ENCODE measurements at places on chromosomes 12 and 14.
A peak's percentile ranks its signal among the peaks of the same experiment; 100 is the strongest.

GRCh38 chr12:50390316-50390741, 6.1 kb downstream of the FAM186A start:
- peak; percentile 95 for DNase-seq

- no peak for DNase-seq
These were observed 9.8 kb upstream of the PARP11 start for GRCh38 chr12:3882896-3883564.

GRCh38 chr12:45406988-45407850, 191.3 kb downstream of the ANO6 start:
- DNase-seq: no peak

DNA sequence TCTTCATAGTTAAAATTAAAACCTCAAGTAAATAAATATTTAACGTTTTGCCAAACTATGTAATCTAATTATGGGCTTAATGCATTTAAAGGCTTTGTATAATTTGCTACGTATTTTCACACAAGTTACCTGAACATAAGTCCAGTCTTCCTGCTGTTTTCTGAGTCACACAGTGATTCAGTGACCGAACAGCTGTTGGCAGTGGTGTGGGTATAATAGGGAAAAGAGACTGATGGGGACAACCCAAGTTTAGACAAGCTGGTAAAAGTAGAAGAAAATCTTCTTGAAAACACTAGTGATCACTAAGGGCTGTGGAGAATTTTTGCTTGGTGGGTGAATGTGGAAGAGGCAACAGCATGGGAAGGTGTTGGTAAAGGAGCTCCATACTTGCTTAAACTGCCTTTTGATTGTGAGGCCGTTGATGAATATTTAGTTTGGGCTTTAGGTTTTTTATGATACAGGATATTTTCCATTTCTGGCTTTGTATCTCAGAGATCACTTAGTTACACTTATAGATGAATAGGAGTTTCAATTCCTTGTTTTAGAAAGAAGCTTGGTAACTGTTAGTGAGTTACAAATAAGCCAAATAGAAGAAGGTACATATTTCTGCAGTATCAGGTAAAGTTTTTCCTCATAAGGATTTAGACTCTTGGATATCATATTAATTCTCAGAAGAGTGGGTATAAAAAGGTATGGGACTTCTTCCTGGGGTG, 23.9 kb downstream of the LRRK2 start:
- DNase-seq: no peak

- DNase-seq: no peak
These were observed 62.2 kb downstream of the CKB start for GRCh38 chr14:103460415-103460814.

DNA sequence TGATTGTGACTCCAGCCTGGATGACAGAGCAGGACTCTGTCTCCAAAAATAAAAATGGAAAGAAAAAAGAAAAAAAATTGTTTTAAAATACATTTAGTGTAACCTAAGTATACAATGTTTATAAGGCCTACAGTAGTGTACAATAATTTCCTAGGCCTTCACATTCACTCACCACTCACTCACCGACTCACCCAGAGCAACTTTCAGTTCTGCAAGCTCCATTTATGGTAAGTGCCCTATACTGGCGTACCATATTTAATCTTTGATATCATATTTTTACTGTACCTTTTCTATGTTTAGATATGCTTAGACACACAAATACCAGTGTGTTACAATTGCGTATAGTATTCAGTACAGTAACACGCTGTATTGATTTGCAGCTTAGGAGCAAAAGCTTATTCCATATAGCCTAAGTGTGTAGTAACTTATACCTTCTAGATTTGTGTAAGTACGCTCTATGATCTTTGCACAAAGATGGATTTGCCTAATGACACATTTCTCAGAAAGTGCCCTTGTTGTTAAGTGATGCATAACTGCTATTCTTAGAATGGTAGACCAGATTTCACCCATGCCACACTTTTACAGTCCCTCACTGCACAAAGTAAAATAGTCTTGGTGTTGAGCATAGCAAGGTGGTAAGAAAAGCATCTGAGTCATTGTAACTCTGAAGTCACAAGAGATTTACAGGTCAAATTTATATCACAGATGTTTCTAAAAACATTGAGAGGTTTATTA, 151.9 kb downstream of the LRRK2 start:
- no peak for DNase-seq

DNA sequence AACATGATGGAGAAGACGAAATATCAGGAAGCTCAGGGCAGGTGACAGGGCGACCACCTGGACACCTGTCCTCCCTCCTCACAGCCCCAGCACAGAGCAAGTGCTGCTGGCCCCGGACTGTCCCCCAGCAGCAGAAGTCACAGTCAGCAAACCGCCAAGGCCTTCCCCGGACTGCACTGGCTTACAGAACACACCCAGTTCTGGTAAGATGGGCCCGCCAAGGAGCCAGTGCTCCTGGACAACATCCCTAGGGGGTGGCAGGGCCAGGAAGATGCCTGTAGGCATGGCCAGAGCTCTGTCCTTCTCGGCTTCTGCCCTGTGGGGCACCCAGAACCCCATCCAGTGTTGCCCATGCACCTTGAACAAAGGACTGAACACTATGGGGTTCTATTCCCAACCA, 77.9 kb downstream of the BCL11B start:
- DNase-seq: no peak

DNA sequence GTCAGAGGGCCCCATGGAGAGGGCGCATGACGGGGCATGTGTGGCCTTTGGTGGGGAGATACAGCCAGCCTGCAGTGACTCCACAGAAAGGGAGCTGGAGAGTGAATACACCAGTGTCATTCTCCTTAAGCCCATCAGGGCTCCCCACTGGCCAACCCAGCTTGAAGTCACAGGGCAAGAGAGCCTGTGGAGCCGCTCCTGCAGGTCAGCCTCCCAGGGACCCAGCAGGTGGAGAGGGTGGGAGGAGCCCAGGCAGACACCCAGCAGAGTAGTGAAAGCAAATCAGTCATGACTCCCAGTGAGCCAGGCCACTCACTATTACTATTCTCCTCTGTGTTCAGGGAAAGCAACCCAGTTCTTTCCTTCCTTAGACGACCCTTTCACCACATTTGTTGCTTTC, 110.0 kb upstream of the CPM start:
- DNase-seq: no peak

DNA sequence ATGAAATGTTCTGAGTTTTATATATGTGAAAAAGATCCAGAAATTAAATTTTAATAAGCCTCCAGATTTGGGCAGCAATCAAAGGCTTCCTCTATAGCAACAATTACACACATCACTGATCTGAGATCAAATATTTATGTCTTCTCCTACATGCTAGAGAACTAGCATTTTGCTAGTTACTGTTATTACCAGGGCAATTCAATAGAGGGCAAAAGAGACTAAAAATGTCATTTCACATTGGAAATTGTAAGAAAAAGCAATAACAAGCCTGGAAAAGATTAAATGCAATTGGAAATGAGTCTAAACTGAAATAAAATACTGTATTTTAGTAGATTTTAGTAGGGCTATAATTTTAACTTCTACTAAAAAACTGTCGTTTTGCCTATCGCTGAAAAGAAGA, 32.6 kb upstream of the ANO6 start:
- peak; percentile 29 for DNase-seq

GRCh38 chr14:99722741-99723140, 38.6 kb downstream of the CYP46A1 start:
- DNase-seq: no peak

- no peak for DNase-seq
These were observed 57.2 kb downstream of the SLC24A4 start for GRCh38 chr14:92380131-92380530.

DNA sequence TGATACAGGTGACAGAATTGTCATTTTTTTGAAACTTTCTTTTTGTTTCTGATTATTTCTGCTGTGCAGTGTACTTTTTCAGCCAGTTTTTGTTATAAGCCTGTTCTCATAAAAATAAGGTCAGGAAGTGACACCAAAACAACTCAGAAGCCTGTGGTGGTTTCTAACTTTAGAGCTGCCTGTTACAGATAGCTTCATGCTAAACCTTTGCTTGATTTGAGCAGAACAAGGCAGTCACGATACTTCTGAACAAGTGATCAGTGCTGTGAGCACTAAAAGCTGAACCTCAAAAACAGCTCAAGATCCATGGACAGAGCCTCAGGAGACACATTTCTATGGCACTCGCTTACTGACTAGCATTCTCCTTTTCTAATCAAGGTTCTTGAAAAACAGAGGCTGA, 82.0 kb downstream of the PRKCH start:
- DNase-seq: no peak

DNA sequence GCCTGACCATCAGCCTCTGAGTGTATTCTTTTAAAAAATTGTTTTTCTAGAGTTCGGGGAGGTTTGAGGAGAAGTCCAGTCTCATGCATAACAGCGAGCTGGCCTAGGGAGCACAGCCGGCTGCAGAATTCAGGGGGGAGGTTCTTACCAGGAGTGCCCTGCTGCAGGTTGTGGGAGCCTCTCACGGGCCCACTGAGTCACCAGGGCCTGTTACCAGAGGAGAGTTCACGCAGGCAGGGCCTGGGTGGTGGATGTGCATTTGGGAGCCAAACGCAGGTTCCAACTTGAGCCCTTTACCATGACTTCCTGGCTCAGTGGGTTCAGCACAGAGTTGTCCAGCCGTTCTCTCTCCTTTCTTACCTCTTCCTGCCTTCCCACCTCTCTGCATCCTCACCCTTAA, 14.4 kb downstream of the CD9 start:
- DNase-seq: no peak

DNA sequence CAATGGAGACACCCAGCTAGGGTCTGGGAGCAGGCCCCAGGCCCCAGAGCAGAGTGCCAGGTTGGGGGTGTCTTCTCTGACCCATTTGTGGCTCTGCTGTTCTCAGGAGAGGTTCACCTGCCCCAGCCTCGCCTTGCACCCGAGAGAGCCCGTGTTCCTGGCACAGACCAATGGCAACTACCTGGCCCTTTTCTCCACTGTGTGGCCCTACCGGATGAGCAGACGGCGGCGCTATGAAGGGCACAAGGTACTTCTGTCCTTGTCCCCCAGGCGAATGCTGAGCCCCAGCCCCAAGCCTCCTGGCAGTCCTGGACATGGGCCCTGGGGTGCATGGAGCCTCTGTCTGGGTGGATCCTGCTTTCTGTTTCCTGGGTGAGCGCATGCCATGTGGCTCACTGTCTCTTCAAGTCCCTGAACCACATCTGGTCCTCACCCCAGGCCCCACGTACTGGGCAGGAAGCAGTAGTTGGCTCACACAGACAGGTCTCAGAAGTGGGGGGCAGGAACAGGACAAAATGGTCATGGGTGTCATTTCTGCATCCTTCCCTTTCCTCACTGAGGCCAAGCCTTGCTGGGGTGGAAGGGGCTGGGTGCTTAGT, 58.2 kb downstream of the BEGAIN start:
- DNase-seq: no peak

DNA sequence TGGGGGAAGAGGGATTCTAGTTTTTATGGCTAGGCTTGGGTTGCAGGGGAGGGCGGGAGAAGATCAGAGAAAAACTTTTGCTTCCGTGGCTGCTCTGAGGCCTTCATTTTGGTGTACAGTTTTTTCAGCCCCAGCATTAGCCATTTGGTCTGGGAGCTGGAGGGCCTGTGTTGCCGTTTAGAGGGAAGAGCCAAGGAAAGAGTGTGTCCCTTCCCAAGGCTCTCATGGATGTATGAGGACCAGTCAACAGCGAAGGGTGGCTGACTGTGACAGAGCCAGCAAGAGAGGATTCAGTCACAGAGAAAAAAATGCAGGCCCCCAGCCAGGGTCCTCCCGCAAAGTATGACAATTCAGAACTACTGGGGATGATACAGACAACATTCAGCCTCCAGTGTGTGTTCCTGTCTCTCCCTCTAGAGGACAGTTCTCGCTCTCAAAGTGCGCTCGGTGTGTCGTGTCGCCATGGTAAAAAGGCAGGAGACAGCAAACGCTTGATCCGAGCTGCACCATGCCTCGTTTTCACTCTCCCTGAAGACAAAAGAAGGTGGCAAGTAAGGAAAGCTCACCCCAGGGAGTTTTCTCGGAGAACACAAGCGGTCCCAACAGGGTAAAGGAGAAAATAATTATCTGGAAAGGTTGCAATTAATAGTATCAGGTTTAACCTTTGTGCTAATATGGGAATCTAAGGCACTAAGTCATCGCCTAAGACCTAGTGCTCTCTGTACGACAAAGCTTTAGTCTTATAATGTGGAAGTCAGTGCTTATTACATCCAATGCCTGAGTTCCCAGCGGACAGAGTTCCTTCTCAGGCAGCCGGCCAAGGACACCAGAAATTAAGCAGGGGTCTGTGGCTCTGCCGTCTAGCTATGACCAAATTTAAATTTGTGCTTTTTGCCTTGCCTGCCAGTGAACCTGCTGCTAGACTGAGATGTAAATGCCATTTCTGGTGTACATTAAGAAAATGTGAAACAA, 157.3 kb upstream of the PLXNC1 start:
- DNase-seq: peak; percentile 79

- DNase-seq: peak; percentile 24
These were observed 405.8 kb downstream of the MED13L start for GRCh38 chr12:115871714-115872113.

DNA sequence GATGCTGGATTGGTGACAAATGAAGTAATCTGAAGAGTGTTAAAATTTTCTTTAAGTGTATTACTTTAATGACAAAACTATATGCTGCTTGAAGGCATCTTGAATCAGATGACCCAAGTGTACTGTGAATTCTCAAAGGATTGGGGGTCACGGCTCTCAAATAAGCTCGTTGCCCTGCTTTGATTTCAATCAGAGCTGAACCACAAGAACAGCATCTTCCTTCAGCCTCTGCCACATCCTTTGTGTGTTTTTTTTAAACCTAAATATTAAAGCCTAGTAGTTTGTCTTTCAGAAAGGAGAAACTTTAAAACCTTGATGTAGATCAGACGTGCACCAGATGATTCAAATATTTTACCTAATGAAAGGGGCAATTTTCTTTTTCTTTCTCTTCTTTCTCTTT, 11.7 kb downstream of the ELK3 start:
- DNase-seq: no peak

DNA sequence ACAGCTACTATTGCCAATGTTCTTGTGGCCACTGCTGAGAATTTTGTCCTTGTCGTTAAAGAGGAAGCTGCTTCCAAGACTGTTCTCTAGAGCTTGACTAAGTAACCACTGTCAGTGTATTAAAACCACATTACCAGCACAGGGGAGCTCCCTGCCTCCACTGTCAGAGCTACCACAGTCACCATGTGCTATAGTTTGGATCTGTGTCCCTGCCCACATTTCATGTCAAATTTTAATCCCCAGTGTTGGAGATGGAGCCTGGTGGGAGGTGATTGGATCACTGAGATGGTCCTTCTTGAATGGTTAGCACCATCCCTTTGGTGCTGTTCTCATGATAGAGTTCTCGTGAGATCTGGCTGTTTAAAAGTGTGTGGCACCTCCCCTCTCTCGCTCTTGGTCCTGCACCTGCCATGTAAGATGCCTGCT, 23.2 kb upstream of the RAP1B start:
- no peak for DNase-seq

DNA sequence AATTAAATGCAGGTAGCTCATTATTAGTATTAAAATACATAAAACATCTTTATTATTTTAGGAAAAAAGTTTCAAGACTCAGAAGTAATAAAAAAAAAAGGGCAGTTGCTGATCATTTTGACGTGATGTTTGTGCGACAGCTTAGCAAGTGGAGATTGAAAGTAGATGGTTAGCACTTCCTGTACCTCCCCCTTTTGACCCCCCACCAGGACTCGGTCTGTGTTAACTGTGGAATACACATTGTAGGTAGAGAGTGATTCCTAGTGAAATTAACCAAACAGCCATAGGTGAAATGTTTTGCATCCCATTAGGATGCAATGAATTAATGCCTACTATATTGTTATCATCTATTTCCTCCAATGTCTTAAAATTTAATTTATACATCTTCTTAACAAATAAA, 120.8 kb downstream of the SLC5A8 start:
- no peak for DNase-seq

All from AG10803 (cell line).